ENCODE measurements at places on chromosomes 6 and 20.

- no peak for DNase-seq
These were observed 20.1 kb downstream of the RIPOR2 start for GRCh38 chr6:24915641-24916040.

- DNase-seq, result no peak
These were observed 41.8 kb upstream of the TOP1 start for GRCh38 chr20:40986774-40987173.

DNA sequence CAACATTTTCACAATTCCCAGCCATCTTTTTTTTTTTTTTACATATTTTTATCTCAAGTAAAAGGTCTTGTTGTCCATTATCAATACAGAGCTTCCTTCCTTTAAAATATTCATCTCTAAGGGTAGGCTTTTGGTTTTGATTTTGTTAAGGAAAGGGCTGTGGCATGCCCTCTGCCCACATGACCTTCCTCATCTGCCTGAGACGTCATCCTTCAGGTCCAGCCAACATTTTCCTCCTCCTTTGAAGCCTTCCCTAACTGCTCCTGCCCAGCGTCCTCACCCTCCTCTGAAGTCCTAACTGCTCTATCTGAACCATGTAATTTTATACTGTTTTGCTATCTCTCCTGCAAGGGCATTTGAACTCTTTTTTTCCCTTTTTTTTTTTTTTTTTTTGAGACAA, 73.9 kb upstream of the TGM3 start:
- no peak for DNase-seq

DNA sequence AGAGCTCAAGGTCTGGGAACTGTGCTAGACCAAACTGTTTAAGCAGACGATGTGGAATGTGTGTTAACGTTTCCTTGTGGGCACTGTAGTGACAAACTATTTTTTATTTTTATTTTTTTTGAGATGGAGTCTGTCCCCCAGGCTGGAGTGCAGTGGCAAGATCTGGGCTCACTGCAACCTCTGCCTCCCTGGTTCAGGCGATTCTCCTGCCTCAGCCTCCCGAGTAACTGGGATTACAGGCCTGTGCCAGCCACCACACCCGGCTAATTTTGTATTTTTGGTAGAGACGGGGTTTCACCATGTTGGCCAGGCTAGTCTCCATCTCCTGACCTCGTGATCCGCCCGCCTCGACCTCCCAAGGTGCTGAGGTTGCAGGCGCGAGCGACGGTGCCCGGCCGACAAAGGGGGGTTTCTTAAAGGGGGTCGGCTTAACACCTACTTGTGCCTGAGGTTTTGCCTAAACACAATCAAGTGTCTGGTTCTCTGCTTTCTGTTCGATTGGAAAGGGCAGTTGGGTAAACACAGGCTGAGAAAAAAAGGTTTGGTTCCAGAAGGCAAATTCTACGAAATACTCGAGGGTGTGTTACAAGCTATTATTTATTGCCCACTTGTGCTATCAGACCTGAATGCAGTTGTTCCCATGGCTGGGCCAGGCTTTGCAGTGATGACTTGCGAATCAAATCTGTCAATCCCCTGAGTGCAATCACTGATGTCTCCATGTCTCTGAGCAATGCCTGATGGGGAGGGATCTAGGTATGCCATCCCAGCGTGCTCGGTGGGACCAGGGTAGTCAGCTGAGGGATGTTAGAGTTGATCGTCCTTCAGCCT, 1.3 kb downstream of the NOP56 start:
- no peak for DNase-seq

DNA sequence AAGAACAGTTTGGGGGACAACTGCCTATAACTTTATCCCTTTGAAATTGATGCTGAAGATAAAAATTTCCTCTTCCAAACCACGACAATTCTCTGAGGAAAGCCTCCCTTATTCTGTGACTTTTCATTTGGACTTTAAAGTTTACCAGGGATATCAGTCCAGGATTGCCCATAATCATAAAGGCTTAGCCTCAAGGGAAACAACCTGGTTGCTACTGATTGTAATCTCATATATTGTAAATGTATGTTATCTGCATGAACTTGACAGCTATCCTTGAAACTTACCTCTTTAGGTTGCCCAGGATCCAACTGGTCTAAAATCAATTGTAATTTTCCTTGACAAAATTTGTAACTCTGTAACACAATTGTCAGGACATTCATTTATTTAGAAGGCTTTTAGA, 23.8 kb downstream of the TBC1D32 start:
- DNase-seq, result no peak

DNA sequence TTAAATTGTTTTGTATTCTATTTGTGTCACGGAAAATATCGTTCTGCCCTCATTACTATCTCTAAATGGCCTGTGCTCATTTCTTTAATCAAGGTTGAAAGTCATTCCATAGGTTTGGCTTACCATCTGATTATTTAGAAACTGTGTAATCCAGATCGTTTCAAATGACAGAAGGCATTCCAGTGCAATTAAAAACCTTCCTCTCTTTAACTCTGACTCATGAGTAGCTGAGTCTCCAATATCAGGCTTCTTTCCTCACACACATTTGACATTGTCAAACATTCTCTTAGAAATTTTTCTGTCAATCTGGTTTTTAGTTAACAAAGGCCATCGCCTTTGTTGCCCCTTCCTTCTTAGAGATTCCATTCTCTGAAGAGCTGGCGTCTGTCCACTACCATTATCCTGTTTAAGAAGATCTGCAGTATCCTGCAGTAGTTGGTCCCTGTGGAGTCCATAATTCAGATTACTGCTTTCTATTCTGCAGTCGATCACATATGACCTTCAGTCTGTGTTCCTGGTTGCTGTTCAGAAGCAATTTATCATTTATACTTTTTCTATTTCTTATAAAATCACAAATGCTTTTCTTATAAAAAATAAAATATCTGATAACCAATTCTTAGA, 3.9 kb upstream of the TRDN start:
- no peak for DNase-seq

DNA sequence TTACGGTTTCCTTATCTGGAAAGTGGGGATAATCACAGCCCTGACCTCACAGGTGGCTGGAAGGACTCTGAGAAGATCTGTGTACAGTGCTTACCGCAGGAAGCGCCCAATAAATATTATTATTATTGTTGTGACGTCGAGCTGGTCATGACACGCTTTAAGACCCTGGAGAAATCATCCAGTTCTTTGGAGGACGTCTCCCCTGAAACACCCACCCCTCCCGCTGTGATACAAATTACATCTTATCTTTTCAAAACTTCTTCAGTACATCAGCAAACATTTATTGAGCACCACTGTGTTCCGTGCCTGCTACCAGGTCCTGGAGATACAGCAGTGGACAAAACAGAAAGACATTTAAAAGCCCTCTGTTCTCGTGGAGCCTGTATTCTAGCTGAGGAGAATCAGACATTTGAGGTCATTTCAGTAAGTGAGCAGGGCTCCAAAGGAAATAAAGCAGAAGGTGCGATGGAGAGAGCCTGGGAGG, 118.7 kb downstream of the CEBPB start:
- no peak for DNase-seq

- peak; percentile 40 for DNase-seq
These were observed 11.7 kb upstream of the ZNF311 start for GRCh38 chr6:29016559-29017427.

- DNase-seq, result no peak
These were observed 43.3 kb downstream of the TGM2 start for GRCh38 chr20:38121741-38122140.

DNA sequence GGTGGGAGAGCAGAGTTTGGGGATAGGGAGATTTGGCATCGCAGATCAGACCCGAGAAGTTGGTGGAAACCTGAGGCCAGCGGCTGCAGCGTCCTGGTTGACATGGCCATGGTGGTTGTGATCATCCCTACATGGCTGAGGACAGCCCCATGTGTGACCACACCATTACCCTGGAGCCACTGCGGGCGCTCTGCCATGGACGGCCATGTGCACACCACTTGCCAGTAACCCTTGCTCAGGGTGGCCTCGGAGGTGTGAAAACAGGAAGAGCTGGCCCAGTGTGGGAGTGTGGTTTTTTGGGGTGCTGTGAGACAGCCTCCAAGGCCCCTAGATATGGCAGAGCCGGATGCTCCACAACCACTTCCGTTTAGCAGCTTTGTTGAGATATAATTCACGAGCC, 64.4 kb downstream of the TMEM242 start:
- DNase-seq, result no peak

DNA sequence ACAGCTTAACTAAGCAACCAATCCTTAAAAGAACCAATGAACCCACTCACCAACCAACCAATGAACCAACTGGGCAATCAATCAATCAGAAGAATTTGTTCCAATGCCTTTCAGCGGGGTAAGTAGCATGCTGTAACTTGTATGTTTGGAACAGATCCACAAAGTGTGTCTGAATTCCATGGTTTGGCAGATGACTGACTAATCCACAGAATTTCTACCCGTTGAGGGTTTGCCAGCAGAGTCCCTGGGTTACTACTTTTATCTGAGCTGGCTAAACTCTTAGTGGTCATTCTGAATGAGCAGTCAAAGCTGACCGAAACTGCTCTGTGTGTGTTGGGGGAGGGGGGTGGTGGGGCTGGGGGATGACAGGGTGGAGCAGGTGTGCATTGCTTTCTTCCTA, 125.0 kb upstream of the JAG1 start:
- DNase-seq, result no peak

DNA sequence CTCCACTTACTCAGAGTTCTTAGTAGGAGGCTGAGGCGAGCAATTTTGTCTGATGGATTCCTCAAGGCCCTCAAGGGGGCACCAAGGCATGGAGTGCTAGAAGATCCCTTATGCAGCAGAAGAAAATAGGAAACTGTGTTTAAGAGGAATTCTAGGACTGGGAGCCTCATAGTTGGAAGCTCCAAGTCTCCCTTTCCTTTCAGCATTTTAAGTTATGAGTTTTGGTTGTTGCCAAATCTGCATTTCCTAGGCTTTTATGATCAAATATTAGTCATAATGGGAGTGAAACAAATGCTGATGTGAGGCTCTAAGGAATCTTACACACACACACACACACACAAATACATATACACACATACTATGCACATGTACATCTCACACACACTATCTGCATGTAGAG, 714.0 kb downstream of the UTRN start:
- no peak for DNase-seq

- no peak for DNase-seq
These were observed 26.3 kb downstream of the HECA start for GRCh38 chr6:139161169-139161568.

DNA sequence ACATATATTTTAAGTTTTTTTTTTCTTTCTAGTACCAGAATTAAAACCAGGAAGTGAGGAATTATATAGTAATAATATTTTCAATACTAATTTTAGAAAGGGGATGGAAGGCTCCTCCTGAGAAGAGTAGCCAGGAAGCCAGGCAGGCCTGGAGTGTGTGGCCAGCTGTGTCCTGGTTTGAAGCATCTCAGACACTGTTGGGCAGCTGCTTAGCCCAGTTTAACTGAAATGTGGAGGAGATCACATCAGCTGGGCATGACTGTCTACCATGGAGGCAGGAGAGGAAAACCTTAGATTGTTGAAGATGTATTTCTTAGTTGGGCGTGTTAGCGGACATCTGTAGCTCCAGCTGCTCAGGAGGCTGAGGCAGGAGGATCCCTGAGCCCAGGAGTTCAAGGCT, 142.2 kb downstream of the ARID1B start:
- DNase-seq, result no peak

- no peak for DNase-seq
These were observed 523.1 kb downstream of the CD83 start for GRCh38 chr6:14640631-14641030.

GRCh38 chr6:135710042-135710441, 141.5 kb upstream of the PDE7B start:
- DNase-seq, result no peak
